ENCODE measurements at places on chromosomes 5 and 9. TPM values are rescaled to one million over a fixed set of nuclear protein-coding genes. Genes with fewer than 3 reads are reported as not detected.

PTPN3 gene
- total RNA-seq: 10.4 TPM

BTNL3 gene
- not detected for total RNA-seq

PJA2 gene
- 51.0 TPM for total RNA-seq

SLC1A1 gene
- 11.8 TPM for total RNA-seq

FOXD4L5 gene
- total RNA-seq: not detected

CD274 gene
- 17.0 TPM for total RNA-seq
